ENCODE measurements at places on chromosomes 16 and 17.

DNA sequence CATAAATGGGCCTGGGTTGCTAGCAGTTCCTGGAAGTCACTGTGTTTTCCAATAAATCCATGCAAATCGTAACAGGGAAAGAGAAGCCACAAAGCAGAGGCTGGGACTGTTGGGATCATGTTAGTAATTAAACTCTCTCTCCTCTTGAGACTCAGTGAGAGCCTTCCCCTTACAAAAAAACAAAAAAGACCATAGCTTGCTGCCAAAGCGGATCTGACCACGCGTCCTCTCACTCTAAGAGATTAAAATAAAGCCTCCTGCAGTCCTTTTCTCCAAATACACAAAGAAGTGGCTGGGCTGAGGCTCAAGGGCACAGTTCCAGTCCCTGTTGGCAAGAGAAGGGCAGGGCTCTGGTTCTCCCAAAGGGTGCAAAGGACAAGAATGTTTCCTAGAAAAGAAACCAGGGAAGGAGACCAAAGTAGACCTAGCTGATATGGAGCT lies 38.5 kb downstream of the PIGL start:
- no peak for DNase-seq

- no peak for DNase-seq
Measured at GRCh38 chr16:56662357-56663354, 4.9 kb downstream of the MT1F start.

GRCh38 chr17:64185101-64185500 lies 55.2 kb upstream of the ERN1 start:
- DNase-seq = no peak

GRCh38 chr17:28726226-28726626 lies at the start of gene TLCD1:
TLCD1 (minus strand) TSS chr17:28726233; CDS start chr17:28726097, 136 bp downstream.
- no peak for DNase-seq

GRCh38 chr16:54792811-54793210 lies 137.9 kb upstream of the IRX5 start:
- DNase-seq = no peak

- DNase-seq = no peak
Measured at GRCh38 chr17:75517297-75517865, 1.1 kb downstream of the TSEN54 start.
